ENCODE measurements at places on chromosomes 6 and 20.

GRCh38 chr20:23178806-23179205 is 92.7 kb upstream of the CD93 start:
- no peak for DNase-seq

DNA sequence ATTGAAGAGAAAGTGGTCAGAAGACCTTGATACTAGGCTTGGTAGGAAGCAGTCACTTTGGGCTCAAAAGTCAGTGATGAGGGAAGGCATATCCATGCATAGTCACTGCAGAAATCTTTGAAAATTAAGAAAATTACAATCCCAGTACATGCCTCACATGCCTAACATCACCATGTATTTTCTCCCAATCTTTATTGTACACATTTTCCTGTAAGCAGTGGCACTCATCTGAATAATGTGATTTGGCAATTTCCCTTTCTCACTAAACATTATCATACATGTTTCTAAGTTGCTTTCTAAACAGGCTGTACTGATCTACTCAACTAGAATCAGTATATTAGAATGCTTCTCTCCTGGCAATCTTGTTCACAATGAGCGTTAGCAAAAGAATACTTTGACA is 280.7 kb upstream of the SUPT3H start:
- no peak for DNase-seq

GRCh38 chr6:85561750-85562357 is 31.8 kb downstream of the SNX14 start:
- DNase-seq, result no peak

DNA sequence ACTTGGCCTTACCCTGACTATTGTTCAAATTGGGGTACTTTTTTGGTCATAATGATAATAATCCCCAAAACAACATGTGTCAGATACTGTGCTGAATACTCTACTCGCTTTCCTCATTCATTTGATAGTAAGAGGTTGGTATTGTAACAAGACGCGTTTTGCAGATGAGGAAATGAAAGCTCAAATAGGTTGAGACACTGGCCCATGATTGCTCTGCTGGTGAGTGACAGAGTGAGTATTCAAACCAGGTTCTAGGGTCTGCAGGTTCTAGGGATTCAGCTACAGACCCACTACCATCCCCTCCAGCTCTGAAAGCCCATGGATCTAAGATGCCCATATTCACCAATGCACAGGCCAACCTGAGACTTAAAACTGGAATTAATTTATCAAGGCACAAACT is 1.3 kb upstream of the ENPP4 start:
- no peak for DNase-seq

GRCh38 chr6:167840526-167841179 is 13.9 kb downstream of the AFDN start:
- DNase-seq, result no peak

- no peak for DNase-seq
These were observed 429.6 kb upstream of the JARID2 start for GRCh38 chr6:14816116-14816859.

- DNase-seq, result no peak
These were observed 12.3 kb upstream of the DEFB121 start for GRCh38 chr20:31418307-31418706.

DNA sequence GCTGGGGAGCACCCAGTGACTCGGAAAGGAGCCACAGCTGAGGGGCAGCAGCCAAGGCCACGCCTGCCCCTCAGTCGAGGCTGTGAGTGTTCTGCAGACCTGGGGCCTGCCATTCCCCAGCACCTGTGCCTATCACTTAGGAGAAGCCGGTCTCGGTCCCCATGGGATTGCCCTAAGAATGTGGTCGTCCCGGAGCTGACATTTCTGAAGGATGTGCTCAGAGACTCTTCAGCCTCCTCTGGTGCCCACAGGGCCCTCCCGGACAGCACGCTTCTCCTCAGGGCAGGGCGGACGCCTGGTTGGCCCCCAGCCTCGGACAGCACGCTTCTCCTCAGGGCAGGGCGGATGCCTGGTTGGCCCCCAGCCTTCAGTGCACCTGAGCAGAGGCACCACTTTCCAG is 223.9 kb downstream of the ERMARD start:
- no peak for DNase-seq
